ENCODE measurements at places on chromosomes 7 and 10. TPM values are rescaled to one million over a fixed set of nuclear protein-coding genes. Genes with fewer than 3 reads are reported as not detected.

Gene EXOC4
- total RNA-seq = 23.0 TPM

Gene CCDC172
- not detected for total RNA-seq

Gene WNT8B
- not detected for total RNA-seq

Gene OR13A1
- not detected for total RNA-seq

Gene NEUROD6
- total RNA-seq = not detected

Gene ACSL5
- total RNA-seq = 0.32 TPM

Gene KNDC1
- total RNA-seq = 0.89 TPM

Gene MDFIC
- 30.8 TPM for total RNA-seq

Gene TEX47
- total RNA-seq = not detected

Gene VENTX
- total RNA-seq = not detected

Gene ARHGAP22
- total RNA-seq = 3.7 TPM

Gene PLEKHS1
- total RNA-seq = 0.07 TPM

Gene MMP21
- total RNA-seq = not detected

Gene PSD
- total RNA-seq = 0.43 TPM

Gene FAM25A
- not detected for total RNA-seq

Gene HOXA3
- 8.1 TPM for total RNA-seq

Gene AS3MT
- total RNA-seq = 0.94 TPM

Measured in A549 treated with RU486 at 1 μM for 4 hours (cell line).